ENCODE measurements at places on chromosomes 2 and 18. TPM values are rescaled to one million over a fixed set of nuclear protein-coding genes. Genes with fewer than 3 reads are reported as not detected.

The HTR2B gene
- total RNA-seq, result not detected

The CCDC74B gene
- total RNA-seq, result 5.1 TPM

The TSPYL6 gene
- not detected for total RNA-seq

The CNRIP1 gene
- total RNA-seq, result 2.3 TPM

The NOL4 gene
- total RNA-seq, result not detected

The CCDC141 gene
- not detected for total RNA-seq

The GTF2A1L gene
- not detected for total RNA-seq

The MC2R gene
- not detected for total RNA-seq

The SERPINB13 gene
- total RNA-seq, result not detected

The ARID5A gene
- total RNA-seq, result 3.7 TPM

The CNDP1 gene
- not detected for total RNA-seq

The TNS1 gene
- total RNA-seq, result 17.4 TPM

The C2orf69 gene
- 6.6 TPM for total RNA-seq

The IL37 gene
- not detected for total RNA-seq

The CHPF gene
- total RNA-seq, result 27.8 TPM

The GALR1 gene
- not detected for total RNA-seq

The UGT1A1 gene
- 0.39 TPM for total RNA-seq

The CETN1 gene
- not detected for total RNA-seq

The PARD6G gene
- 1.8 TPM for total RNA-seq

The NAB1 gene
- 40.4 TPM for total RNA-seq

The CASP10 gene
- total RNA-seq, result 2.1 TPM

The SOWAHC gene
- 9.2 TPM for total RNA-seq

The CASP8 gene
- total RNA-seq, result 26.5 TPM

The ADCYAP1 gene
- not detected for total RNA-seq

The BOK gene
- total RNA-seq, result 27.5 TPM

The TMEM247 gene
- not detected for total RNA-seq

The CYP1B1 gene
- 5.1 TPM for total RNA-seq

The TMEM17 gene
- 4.8 TPM for total RNA-seq

The DOK6 gene
- not detected for total RNA-seq
